IPS-NIHi11 (cell line): ENCODE measurements at places on chromosomes 12 and 14.
A peak's percentile ranks its signal among the peaks of the same experiment; 100 is the strongest.

- no peak for DNase-seq
Measured at GRCh38 chr14:105143451-105144025, 25.0 kb downstream of the JAG2 start.

GRCh38 chr12:93847517-93848474, 170.6 kb downstream of the CRADD start:
- DNase-seq: no peak

- no peak for DNase-seq
Measured at GRCh38 chr12:92419201-92419600, 273.6 kb upstream of the BTG1 start.

GRCh38 chr12:14261096-14261495, 104.4 kb upstream of the ATF7IP start:
- DNase-seq: no peak

- DNase-seq: no peak
Measured at GRCh38 chr12:47775100-47775911, 2.3 kb downstream of the SLC48A1 start.

DNA sequence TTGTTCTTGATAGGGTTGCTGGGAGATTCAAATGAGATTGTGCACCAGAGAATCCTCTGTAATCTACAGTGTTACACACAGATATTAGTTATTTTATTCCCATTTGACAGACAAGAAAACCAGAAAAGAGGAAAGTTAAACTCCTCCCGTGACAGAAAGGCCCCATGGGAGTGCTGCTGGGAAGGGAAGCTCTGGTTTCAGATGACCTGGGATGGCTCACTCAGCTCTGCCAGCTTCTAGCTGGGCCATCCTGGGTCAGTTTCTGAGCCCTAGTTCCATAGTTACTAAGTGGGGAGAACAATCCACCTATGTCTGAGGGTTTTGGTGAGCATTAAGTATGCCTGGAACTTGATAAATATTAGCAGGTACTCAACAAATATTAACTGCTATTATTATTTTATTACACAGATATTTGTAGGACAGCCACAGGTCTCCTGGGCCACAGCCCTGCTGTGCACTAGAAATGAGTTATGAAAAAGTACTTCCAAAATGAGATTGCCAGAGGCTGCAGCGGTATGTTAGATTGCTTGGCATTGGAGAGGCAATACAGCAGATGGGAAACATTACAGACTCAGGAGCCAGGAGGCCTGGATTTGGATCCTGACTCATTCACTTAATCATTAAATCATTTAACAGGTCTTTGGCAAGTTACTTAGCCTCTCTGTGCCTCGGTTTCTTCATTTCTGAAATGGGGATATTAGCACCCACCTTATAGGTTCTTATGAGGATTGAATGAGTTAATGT, 47.1 kb upstream of the STON2 start:
- DNase-seq: no peak

DNA sequence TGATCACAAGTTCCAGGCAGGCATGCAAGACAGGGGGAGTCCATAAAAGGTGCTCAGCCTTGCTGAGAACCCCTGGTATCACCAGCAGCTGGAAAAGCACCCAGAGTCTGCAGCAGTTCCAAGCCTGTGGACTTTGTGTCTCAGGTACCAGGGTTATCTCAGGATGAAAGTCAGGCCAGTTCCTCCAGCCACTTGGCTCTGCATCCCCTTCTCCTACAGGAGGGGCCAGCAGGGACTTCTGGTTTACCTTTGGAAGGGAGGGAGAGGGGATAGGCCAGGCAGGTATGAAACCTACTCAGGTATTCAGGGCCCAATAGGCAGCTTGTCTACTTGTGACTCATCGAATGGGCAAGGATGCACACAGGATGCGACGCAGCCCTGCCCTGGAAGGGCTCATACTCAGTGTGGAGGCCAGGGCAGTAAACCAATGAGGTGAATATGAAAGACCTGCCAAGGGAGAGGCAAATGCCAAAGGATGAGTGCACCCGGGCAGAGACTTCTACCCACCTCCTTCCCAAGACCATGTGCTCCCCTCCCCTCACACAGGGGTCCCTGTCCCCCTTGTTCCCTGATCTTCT, 148.2 kb downstream of the SLC38A6 start:
- no peak for DNase-seq

- DNase-seq: no peak
Measured at GRCh38 chr12:128421375-128421774, 154.4 kb downstream of the TMEM132C start.

- DNase-seq: no peak
Measured at GRCh38 chr12:11724888-11725311, 75.4 kb downstream of the ETV6 start.

- DNase-seq: no peak
Measured at GRCh38 chr14:70558356-70558755, 23.6 kb upstream of the ADAM20 start.

DNA sequence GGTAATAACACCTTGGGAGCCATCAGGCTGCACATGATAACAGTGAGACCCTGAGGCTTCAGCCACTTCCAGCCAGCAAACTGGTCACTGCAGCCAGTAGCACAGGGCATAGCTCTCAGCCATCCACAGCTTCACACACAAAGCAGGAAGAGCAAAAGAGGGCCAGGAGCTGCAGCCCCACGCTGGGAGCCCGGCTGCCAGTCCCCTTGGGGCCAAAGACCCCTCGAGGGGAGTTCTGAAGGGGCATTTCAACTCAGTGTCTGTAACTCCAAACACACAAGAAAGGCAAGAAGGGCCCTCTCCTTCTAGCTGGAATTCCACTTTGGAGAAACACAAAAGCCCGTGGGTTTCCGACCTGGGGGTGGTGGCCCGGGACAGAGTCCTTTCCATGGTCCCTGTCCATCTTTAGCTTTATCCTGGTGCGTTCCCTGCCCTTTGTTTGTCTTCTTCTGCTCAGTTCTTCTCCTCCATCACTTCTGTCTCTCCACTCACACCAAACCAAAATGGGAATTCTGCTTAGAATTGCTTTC, 151.8 kb upstream of the FKBP4 start:
- DNase-seq: no peak

DNA sequence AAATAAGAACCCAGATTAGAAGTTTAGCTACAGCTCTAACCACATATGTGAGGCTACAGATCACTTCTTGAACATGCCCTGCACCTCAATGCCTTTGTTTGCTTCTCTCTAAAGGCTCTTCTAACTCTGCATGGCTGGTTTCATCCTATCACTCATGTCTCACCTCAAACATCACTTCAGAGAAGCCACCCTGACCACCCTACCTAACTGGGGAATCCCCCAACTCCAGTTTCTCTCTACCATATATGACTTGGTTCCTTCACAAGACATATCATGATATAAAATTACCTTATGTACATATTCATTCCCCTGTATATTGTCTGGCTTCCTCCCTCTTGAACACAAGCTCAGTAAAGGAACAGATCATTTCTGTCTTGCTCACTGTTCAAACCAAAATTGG, 250.2 kb upstream of the GRIP1 start:
- DNase-seq: no peak

DNA sequence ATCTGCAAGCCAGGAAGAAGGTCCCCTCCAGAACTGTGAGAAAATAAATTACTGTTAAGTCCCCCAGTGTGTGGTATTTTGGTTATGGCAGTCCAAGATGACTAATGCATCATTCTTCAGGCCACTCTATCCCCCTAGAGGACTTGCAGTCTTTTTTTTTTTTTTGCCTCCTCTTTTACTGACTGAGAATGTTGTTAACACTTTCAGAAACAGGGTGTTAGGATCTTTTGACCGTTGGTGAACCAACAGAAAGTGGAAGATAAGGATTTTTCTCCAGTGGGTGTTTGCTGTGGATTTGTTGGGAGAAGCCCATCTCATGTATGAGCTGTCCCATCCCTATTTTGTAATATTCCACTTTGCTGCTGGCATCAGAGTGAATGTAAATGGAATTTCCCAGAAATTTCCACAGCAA, 37.8 kb downstream of the MARK3 start:
- no peak for DNase-seq

GRCh38 chr12:45586486-45586885, 143.0 kb upstream of the ARID2 start:
- no peak for DNase-seq

DNA sequence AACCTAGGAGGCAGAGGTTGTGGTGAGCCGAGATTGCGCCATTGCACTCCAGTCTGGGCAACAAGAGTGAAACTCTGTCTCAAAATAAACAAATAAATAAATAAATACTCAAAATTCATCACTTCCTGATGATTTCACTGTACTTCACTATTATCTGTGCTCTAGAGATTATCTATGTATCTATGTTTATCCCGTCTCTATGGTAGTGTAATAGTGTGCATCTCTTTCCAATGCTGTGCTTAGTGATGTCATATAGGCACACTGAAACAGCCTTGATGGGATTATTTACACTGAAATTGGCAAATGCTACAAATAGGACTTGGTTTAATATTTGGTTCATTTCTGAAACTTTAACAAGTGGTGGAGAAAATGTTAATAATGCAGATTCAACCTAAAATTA, 6.5 kb downstream of the CAPS2 start:
- DNase-seq: no peak

- DNase-seq: no peak
Measured at GRCh38 chr12:131716282-131716681, 5.4 kb downstream of the SFSWAP start.

GRCh38 chr14:97021001-97021400, 223.8 kb downstream of the VRK1 start:
- no peak for DNase-seq

DNA sequence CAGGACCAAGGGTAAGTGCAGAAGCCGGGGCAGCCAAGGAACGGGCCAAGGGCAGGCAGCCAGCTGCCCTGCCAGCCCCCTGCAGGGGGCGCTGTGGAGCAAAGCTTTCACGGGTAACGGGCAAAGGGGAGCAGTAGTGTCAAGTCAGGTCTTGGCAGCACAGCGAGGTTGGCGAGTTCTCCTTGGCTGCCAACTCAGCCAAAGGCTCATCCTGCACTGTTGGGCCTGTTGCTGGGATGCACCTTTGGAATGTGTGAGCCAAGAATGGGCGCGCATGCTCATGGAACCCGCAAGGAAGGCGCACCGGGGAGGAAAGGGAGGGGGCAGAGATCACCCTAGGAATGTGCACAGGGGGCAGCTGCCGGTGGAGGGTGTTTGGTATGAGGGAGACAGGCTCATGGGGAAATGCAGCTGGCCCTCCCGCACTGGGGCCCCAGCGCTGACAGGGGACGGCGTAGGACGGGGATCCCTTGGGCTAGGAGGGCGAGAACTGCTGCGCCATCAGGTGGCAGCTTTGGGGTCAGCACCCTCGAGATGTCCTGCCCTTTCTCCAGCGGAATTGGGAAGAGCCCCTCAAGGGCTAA, 138.0 kb downstream of the ASCL4 start:
- DNase-seq: peak; percentile 83

- DNase-seq: no peak
Measured at GRCh38 chr12:113043240-113043639, 13.3 kb upstream of the DTX1 start.

- peak; percentile 23 for DNase-seq
Measured at GRCh38 chr14:87522575-87522974, 470.4 kb downstream of the GALC start.

DNA sequence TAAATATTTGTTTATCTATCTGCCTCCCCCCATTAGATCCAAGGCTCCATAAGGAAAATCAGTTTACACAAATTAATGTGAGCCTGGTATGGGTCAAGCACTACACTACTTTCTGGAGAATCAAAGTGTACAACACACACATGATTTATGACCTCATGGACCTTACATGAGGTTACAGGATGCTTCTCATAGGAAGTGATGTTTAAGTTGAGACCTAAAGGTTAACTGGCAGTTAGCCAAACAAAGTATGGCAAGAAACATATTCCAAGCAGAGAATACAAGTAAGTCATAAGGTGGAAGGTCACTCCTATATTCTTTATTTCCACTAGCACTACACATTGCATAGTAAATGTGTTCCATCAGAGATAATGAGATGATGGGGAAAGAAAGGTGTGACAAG, 39.2 kb downstream of the OSBPL8 start:
- DNase-seq: no peak

GRCh38 chr12:94404854-94405253, 54.8 kb downstream of the CEP83 start:
- no peak for DNase-seq

- DNase-seq: peak; percentile 46
Measured at GRCh38 chr14:59463787-59464485, 1.2 kb downstream of the GPR135 start.

- no peak for DNase-seq
Measured at GRCh38 chr12:4049298-4050080, 176.3 kb upstream of the PARP11 start.
